Activated CD8-positive, alpha-beta T cell treated with anti-CD3 and anti-CD28 coated beads, Interleukin-2, amount 10 ng/mL, durations not matched to agents 7 days and 5 days (primary cell): ENCODE measurements at places on chromosomes 3 and 15.
A peak's percentile ranks its signal among the peaks of the same experiment; 100 is the strongest.

DNA sequence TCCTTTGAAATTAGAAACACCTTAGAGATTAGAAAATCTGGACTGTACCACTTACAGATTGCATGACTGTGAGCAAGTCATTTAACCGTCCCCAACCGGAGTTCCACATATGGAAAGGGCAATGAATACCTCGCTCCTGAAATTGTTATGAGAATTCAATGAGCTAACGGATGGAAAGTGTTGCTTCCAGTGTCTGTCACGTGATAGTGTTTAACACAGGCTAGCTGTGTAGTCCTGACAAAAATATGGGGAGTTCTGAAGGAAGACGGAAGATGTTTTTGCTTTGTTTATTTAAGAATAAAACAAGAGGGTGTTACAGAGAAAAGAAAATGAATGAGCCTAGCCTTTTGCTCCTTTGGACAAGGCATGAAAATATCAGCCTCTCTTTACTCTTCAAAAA lies 150.7 kb upstream of the SEMA6D start:
- DNase-seq: no peak
- no peaks in the 10 kb centered on the region for H3K27me3 ChIP-seq
- no peaks in the 10 kb centered on the region for H3K36me3 ChIP-seq
- H3K4me1 ChIP-seq: no peaks in the 10 kb centered on the region

DNA sequence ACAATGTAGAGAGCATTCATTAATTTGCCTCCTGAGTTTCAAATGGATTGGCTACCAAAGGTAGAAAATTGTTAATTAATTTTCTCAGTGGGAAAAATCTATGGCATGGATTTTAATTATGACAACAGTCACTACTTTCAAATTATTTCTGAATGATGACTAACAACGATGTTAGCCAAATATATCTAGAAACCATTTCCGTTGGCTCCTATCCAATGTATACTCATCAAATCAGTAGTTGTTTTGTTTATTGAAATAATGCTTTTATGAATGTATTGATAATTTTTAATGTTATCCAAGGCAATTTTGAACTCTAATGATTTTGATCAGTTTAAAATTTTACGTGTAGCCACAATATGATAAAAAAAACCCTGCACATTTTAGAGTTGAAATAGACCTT lies 333.4 kb downstream of the NAALADL2 start:
- no peaks in the 10 kb centered on the region for H3K36me3 ChIP-seq
- no peaks in the 10 kb centered on the region for H3K4me1 ChIP-seq
- DNase-seq: no peak

GRCh38 chr3:147887797-147888196 lies 478.6 kb downstream of the ZIC1 start:
- H3K36me3 ChIP-seq: no peaks in the 10 kb centered on the region
- H3K4me3 ChIP-seq: no peak overlapping the region
- H3K27me3 ChIP-seq: no peaks in the 10 kb centered on the region
- H3K27ac ChIP-seq: no peak overlapping the region
- H3K4me1 ChIP-seq: no peaks in the 10 kb centered on the region

- DNase-seq: no peak
- H3K36me3 ChIP-seq: no peaks in the 10 kb centered on the region
- H3K4me3 ChIP-seq: no peak overlapping the region
- no peak overlapping the region for H3K27ac ChIP-seq
- no peaks in the 10 kb centered on the region for H3K4me1 ChIP-seq
These were observed 67.2 kb downstream of the SCN5A start for GRCh38 chr3:38582316-38582715.

DNA sequence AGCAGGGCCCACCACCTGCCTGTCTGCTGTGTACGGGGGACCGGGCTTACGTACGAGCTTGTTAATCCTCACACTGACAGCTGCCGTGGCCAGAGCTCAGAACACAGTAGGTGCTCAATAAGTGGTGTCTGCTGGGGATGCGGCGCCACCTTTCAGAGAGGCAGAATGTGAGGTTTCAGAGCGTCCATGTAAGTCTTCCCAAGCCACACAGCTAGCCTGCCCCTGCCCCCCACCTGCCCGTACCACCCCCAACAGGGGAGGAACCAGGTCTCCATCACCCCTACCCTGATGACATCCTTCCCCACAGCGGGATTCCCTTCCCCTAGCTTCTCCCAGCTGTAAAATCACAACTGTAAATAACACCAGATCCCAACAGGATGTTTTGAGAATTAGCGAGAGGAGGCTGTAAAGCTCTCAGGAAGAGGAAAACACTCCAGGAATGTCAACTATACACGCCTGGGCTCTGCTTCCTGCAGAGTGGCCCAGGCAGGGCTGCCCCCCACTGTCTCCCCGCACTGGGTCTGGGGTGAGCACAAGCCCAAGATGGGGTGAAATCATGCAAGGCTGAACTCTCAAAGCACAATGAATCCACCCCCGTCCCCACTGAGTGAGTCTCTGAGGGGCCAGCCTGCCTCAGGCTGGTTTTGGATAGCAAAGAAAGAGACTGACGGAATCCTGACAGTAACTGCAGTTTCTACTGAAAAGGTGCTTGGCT lies 250.1 kb upstream of the LYSMD4 start:
- no peaks in the 10 kb centered on the region for H3K36me3 ChIP-seq
- H3K4me1 ChIP-seq: no peaks in the 10 kb centered on the region
- H3K4me3 ChIP-seq: no peak overlapping the region
- no peak for DNase-seq

GRCh38 chr3:174216946-174217718 lies 642.0 kb upstream of the NAALADL2 start:
- no peak overlapping the region for H3K4me3 ChIP-seq
- no peak overlapping the region for H3K27ac ChIP-seq
- peaks cover 12% of the 10 kb centered on the region for H3K4me1 ChIP-seq
- DNase-seq: peak; percentile 24

GRCh38 chr3:36482880-36483279 lies 102.6 kb downstream of the STAC start:
- no peak overlapping the region for H3K4me3 ChIP-seq
- H3K27ac ChIP-seq: no peak overlapping the region
- no peaks in the 10 kb centered on the region for H3K27me3 ChIP-seq
- DNase-seq: no peak
- H3K36me3 ChIP-seq: no peaks in the 10 kb centered on the region

DNA sequence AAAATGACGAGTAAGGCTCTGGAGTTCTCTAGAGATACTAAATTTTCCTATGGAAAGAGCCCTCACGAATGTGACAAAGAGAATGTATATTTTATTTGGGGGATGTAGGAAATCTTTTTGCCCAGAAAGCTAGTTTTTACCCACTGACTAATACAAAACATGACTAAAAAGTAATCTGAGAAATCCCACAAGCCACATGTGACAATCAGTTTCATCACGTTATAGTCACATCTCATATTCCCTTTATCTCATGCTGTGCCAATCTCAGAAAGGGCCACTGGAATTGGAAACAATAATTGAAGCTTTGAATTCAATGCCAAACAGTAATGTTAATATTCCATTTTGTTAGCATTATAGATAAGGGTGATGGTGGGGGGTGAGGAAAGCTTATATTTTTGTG lies 509.0 kb upstream of the GOLIM4 start:
- no peaks in the 10 kb centered on the region for H3K27me3 ChIP-seq
- no peaks in the 10 kb centered on the region for H3K4me1 ChIP-seq
- H3K4me3 ChIP-seq: no peak overlapping the region
- no peak for DNase-seq
- no peak overlapping the region for H3K27ac ChIP-seq

DNA sequence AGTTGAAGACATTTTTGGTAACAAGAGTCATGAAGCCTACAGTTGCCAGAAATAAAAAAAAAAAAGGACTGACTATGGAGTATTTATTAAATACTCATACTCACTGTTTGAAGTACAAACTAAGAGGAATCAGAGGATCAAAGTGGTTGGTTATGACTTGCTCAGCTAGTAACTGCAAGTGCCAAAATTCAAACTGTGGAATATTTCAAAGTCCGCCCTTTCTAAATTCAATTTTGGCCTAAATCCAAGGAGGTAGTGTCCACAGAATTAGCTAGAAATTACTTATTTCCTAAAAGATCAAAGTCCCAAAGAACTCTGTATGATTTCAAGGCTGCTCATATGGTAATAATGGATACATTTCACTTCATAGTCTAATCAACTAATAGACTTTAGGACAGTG lies 274.5 kb downstream of the ZBTB20 start:
- no peak for DNase-seq
- H3K27ac ChIP-seq: no peak overlapping the region
- no peaks in the 10 kb centered on the region for H3K27me3 ChIP-seq
- H3K36me3 ChIP-seq: no peaks in the 10 kb centered on the region
- no peaks in the 10 kb centered on the region for H3K4me1 ChIP-seq
- no peak overlapping the region for H3K4me3 ChIP-seq
